ENCODE measurements at places on chromosomes 4 and X.

DNA sequence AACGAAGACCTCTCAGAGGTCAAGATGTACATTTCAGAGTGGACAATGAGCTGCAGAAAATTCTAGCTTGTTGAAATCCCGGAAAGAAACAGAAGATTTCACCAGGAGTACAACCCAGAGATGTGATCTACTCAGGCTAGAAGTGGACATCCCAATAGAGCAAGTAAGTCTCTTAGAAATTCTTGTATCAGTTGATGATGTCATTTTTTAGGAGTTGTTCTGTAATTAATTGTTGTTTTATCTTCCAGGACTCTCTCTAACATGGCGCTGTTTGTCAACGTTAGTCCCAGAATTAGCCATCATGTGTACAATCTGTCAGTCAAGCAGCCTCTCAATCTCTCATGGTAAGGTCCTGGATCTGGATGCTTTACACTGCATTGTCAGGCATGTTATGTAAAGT is 174.4 kb downstream of the GRIA3 start:
- DNase-seq: no peak

DNA sequence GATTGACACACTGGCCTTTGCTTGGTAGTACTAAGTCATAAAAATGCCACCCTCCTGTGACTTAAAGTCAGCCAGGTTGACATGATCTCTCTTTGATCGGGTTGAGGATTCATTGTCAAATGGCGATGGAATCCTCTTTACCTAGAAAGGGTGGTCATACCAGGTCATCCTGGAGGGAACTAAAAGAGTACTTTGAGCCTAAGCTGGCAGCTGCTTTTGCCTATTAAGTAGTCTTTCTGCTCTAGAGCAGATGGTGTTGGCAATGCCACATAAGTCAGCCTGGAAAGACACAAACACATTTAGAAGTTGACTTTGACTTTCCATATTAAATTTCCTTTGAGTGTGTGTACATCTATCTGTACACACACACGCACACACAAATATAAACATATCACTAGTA is 39.2 kb upstream of the C4orf54 start:
- no peak for DNase-seq

- DNase-seq: no peak
These were observed 1.3 kb upstream of the FAT4 start for GRCh38 chr4:125313497-125313896.

- DNase-seq: no peak
These were observed 80.8 kb downstream of the FAM13A start for GRCh38 chr4:88975958-88976774.

- DNase-seq: no peak
These were observed 253.3 kb upstream of the INTU start for GRCh38 chr4:127379499-127379898.

DNA sequence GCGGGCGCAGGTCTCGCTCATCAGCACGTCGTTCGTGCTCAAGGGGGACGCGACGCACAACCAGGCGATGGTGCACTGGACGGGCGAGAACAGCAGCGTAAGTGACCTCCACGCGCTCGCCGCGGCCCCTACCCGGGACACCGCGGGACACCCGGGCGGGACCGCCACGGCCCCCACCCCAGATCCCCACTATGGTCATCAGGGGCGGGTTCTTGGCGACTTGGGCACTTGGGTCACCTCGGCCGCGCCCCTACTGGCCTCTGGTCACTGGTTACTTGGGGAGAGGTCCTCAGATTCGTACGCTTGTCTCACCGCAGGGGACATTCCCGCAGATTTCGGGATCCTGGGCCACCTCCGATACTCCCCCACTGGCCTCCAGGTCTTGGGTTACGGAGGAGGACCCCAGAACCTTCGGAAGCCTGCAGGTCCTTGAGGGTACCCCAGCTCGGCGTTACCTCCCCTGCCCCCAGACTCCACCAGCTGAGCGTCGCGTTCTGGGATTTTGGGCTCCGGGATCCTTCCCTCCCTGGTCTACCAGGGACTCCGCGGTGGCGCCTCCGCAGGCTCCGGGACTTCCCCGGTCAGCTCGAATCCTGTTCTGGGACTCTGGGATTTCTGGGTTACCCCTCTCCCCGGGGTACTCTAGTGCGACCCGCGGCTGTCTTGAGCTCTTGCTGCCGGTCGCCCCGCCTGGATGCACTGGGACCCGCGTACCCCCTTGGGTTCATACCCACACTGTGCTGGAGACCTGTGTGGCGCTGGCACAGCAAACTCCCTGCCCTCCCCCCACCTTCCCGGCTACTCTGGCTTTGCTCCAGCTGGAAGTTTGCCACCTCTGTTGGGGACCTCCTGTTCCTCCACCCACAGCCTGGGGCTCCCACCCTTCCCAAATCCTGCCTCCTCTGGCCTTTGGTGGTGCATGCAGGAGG is 956 bp downstream of the SORCS2 start:
- DNase-seq: no peak

DNA sequence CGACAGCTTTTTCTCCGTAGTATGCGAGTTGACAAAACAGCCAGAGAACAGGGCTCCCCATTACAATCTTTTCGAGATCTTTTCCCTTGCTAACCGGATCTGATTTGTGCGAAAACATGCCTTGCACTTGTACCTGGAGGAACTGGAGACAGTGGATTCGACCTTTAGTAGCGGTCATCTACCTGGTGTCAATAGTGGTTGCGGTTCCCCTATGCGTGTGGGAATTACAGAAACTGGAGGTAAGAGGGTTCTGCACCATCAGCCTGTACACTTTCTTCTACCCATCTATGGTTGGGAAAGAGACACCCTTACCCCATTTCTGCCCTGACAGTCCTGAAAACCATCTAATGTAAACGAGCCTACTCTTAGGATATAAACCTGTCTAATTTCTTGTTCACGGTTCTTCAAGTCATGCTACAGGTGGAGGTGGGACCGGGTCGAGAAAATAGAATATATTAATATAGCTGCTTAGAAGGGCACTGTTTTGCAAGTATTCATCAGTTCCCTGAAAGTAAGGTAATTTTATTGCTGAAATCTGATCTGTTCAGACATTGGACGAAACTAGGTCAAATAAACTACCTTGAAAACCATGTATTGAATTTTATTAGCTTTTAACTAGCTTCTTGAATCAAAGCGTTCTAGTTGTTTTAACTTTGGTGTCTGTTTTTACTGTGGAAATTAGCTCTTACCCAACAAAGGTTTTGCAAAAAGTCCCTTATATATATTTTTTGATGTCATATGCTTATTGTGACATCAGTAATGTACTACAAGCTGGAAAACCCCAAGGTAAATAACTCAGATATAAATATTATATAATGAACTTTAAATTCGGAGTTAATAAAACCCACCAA is 869 bp downstream of the TMEM184C start:
- DNase-seq: no peak

DNA sequence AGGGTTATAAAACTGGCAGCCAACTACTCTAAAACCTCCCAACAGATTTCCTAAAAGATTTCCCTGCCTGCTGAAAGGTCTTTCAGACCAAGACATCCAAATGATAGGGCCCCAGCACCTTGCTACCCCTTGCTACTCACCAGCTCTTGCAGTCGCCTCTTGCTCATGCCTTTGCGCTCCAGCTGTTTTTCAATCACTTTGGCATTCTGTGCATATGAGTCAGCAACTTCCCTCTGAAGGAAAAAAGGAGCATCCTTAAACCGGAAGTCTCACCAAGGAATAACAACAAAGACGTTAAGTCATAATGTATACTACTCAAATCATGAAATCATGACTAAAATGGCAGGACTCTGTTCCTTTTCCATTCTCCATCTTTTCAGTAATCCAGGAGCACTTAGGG is 24.0 kb downstream of the STEEP1 start:
- no peak for DNase-seq

DNA sequence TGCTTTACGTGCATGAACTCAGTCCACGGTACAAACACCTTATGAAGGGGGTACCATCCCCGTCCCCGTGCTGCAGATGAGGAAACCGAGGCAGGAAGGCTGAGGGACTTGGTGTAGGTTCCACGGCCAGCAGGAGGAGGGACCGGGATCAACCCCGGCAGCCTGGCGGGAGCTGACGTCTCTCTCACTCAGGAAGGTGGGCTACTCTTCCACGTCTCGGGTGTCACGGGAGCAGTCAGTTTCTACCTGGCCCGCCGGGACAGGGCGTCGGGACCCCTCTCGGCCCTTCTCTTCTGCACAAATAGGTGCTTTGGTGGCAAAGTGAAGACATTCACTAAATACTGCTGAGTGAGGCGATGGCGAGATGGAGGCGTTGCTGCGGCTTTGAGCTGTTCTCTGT is 53.3 kb downstream of the ACOX3 start:
- DNase-seq: no peak

DNA sequence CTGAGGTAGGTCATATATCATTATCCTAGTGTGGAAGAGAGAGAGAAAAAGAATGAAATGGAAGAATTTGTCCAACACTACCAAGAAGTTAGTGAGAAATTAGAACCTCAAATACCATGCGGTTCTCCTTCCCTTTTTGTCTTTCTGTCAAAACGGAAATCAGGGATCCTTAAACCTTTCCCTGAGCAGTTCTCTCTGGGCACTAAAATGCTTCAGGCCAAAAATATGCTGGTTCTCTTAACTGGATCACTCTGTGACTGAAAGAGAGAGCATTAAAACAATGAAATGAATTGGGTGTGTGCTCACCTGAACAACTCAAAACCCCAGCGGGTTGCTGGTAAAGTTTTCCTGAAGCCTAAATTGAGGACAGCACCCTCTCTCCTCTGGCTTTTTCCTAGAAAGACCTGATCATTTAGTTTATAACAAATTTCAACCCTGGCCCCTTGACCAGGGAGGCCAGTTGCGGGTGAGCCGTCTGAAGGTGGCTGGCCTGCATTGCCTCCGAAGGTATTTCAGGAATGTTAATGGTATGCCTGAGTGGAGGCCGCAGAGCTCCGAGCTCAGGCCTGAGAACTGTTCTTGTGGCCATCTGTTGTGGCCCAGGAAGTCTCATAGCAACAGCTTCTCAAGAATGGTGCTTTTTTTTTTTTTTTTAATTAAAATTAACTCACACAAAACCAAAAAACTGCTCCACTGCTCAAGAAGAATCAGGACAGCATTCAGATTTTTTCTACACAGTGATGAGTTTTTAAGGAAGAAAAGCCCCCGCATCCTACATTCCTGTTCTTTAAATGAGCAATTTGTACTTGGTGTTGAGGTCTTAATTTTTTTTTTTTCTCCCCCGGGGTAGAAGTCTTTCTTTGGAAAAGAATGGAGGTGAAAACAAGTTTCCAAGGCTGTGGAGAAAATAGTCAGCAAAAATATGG is 155.1 kb downstream of the SHROOM3 start:
- DNase-seq: no peak

- no peak for DNase-seq
These were observed 32.9 kb upstream of the GPR78 start for GRCh38 chr4:8547108-8547911.

DNA sequence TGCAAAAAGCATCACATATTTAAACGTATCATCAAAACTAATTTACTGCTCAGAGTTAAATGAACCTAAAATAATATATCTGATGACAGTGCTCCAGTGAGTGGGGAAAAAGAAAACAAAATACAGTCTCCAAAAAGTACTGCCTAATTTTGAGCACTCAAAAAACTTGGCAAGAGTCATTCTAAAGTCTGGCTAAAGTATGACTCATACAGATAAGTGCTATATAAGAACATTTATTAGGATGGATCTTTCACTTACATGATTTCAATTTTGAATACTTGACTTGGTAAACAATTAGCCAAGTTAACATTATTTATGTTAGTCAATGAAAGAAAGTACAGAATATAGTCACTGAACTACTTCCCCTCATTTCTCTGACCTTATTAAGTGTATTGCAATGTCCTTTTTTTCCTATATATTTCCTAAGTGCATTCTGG is 27.2 kb downstream of the FBXO8 start:
- DNase-seq: no peak

GRCh38 chr4:184722798-184723197 is 11.1 kb downstream of the CENPU start:
- DNase-seq: no peak

DNA sequence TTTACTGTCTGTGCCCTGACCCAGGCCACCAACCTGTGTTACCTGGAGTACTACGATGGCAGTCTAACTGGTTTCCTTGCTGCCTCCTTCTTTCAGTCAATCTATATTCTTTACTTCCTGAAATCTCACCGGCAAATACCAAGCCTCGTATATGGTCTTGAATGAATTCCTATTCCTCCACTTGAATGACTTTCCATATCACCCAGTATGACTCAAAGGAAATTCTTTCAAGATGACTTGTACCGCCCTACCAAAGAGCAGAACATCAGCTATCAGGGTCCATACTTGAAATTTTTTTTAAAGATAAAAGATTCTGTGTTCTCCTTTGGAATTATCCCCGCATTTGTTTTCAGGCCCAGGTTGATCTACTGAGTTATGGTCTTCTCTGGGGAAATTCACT is 378.0 kb downstream of the AFF2 start:
- no peak for DNase-seq

- DNase-seq: no peak
These were observed 31.3 kb upstream of the NXF3 start for GRCh38 chrX:103124284-103124683.

GRCh38 chrX:53186351-53186750 is 38.7 kb downstream of the KDM5C start:
- no peak for DNase-seq

- no peak for DNase-seq
These were observed 36.4 kb upstream of the FRAS1 start for GRCh38 chr4:78020677-78021076.

DNA sequence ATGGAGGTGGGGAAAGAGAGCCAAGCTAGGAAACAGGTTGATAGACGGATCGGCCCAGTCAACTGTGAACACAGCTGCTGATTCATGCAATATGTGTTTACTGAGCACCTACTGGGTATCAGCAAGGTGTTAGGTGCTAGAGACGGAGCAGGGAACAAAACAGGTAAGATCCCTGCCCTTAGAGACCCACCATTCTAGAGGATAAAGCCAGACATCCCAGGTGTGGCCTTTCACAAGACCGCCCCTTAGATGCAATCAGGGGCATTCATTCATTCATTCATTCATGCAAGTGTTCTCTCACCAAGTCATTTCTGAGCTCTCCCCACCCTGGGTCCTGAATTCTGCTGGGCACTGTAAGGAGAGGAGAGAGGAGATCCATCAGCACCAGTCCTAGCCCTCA is 20.2 kb upstream of the MTM1 start:
- DNase-seq: no peak

- DNase-seq: no peak
These were observed 58.7 kb upstream of the KDR start for GRCh38 chr4:55183926-55184599.

Data from stimulated activated CD4-positive, alpha-beta T cell treated with anti-CD3 and anti-CD28 coated beads, Interleukin-15, amount 100 ng/mL, for 1 hour (primary cell).